ENCODE measurements at places on chromosomes 7 and 10. TPM values are rescaled to one million over a fixed set of nuclear protein-coding genes. Genes with fewer than 3 reads are reported as not detected.

The ABCB8 gene
- total RNA-seq, result 22.4 TPM

The PDE6C gene
- total RNA-seq, result not detected

The HOXA11 gene
- total RNA-seq, result 3.2 TPM

The INTS15 gene
- 16.2 TPM for total RNA-seq

The TMEM184A gene
- not detected for total RNA-seq

The PGAM2 gene
- not detected for total RNA-seq

The ADAM12 gene
- 15.8 TPM for total RNA-seq

The FLNC gene
- 71.1 TPM for total RNA-seq

The WASHC2C gene
- total RNA-seq, result 21.6 TPM

The ZMIZ1 gene
- 22.4 TPM for total RNA-seq

The TEX36 gene
- not detected for total RNA-seq

The KAZALD1 gene
- total RNA-seq, result 54.4 TPM

The GIMAP7 gene
- total RNA-seq, result not detected

The DGKB gene
- total RNA-seq, result not detected

The ARHGEF5 gene
- total RNA-seq, result 2.7 TPM

The OR6B1 gene
- not detected for total RNA-seq

The KLF14 gene
- not detected for total RNA-seq

The SORCS3 gene
- total RNA-seq, result not detected

The DYDC2 gene
- not detected for total RNA-seq

The C10orf53 gene
- not detected for total RNA-seq

The NUTM2A gene
- total RNA-seq, result 0.10 TPM

The LIPF gene
- total RNA-seq, result not detected

The VGF gene
- total RNA-seq, result 0.63 TPM

The GCK gene
- total RNA-seq, result not detected

The OR9A2 gene
- total RNA-seq, result not detected

The C7orf57 gene
- not detected for total RNA-seq

The SND1 gene
- total RNA-seq, result 66.2 TPM

The MYO3A gene
- total RNA-seq, result not detected

The ING3 gene
- total RNA-seq, result 14.1 TPM

The FRMPD2 gene
- total RNA-seq, result not detected
